ENCODE measurements at places on chromosomes 5 and 9. TPM values are rescaled to one million over a fixed set of nuclear protein-coding genes. Genes with fewer than 3 reads are reported as not detected.
A peak's percentile ranks its signal among the peaks of the same experiment; 100 is the strongest.

DNA sequence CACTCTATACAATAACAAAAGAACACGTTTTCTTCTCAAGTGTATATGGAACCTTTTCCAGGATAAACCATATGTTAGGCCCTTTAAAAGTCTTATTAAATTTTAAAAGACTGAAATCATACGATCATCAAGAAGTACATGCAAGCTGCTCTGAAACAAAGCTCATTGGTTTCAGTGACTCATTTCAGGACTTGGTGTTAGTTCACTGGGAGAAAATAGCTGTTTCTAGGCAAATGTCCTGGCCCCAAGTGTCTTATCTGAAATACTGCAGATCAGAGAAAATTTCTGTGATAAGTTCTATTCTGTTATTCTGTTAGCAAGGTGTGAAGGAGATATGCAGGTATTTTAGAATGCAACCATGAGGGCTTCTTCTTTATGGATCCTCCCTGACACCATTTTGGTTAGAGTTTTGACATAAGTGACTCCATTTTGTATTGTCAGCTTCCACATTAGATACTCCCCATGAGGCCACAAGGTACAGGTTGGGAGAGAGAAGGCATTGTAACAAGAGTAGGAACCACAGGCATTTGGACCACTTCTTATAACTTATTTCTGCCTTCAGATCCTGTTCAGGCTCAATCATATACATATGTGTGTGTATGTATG is 7.5 kb upstream of the CCDC180 start:
- DNase-seq, result no peak

DNA sequence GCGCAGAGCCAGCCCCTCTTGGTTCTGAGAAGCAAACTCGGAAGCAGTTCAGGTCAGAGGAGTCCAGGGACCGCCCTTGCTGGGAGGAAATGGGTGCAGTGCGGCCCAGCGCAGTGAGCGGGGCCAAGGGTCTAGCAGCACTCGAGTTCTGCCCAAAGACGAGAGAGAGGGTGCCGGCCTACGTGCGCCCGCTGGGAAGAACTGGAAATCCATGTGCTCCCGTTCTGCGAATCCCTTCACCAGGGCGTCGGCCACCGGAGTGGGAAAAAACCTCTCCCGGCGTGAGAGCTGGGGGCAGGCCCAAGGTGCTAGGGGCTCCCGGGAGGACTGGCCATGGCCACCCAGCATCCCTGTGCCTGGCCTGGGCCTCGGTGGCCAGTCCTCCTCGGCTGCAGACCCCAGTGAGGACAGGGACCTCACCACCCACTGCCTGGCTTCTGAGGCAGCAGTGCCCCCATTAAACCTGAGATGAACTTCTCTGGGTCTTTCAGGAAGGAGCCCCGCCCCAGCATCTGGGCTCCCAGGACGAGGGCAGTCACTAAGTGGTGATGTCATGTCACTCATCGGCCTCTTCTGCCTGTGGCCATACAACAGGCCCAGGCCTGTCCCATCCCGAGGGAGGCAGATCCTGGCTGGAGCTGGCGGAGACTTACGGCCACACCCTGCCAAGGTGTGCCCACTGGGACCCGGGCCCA is 10.6 kb downstream of the TMEM250 start:
- DNase-seq, result no peak

GRCh38 chr9:134025606-134026541 is 593 bp downstream of the BRD3OS start:
- peak; percentile 52 for DNase-seq

GRCh38 chr5:73170522-73170921 is 2.5 kb upstream of the TMEM174 start:
- no peak for DNase-seq

DNA sequence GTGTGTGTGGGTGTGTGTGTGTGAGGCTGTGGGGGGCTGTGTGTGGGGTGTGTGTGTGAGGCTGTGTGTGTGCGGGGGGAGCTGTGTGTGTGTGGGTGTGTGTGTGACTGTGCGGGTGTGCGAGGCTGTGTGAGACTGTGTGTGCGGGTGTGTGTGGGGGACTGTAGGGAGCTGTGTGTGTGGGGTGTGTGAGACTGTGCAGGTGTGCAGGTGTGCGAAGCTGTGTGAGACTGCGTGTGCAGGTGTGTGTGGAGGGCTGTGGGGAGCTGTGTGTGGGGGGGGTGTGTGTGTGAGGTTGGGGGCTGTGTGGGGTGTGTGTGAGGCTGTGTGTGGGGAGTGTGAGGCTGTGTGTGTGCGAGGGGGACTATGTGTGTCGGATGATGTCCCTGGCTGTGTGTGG is 23.2 kb downstream of the AHRR start:
- no peak for DNase-seq

DNA sequence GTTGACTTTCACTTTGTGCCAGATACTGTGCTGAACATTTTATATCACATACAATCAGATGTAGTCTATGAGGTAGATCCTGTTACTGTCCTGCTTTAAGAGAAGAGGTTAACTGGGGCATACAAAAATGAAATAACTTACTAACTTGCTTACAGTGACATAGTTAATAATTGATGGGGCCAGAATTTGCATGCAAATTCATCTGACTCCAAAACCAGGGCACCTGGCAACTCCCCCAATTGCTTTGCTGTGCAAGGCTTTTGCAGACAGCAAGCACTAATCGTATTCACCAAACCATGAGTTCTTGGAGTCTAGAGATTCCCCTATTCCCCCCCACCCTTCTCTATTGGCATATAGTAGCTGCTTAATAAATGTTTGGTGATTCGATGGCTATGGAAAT is 155.9 kb downstream of the TTLL11 start:
- DNase-seq, result no peak

- DNase-seq, result no peak
Observed at GRCh38 chr9:18235181-18235908, 238.6 kb upstream of the ADAMTSL1 start.

SLC45A2 gene
- total RNA-seq, result not detected

- DNase-seq, result no peak
Observed at GRCh38 chr5:88045165-88045564, 223.5 kb downstream of the TMEM161B start.

SVEP1 gene
- 0.08 TPM for total RNA-seq

DNA sequence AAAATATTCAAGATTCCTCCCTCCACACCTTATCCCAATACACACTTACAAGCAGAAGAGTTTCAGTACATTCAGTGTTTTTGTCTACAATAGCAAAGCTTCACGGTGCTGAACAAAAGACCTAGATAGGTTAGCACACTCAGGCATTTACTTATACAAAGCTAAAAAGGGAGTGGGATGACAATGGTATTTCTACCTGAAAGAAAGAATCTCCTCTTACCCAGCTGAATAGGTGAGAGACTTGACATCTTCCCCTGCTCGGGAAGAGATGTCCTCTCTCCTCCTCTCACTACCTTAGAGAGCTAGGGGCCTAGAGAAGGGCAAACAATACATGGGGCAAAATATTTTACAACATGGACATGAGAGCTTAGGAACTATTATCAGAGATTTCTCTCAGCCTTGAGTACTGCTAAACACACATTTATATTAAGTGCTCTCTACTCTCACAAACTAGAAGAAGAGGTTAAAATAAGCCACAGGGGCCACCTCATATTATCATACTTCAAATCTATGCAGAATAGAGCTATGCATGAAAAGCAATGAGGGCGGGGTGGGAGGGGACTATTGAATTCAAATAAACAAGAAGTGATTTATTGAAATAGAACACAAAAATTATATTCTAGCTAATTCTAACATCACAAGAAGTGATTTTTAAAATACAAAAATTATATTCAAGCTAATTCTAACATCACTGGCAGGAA is 38.6 kb upstream of the RNF38 start:
- DNase-seq, result no peak

DNA sequence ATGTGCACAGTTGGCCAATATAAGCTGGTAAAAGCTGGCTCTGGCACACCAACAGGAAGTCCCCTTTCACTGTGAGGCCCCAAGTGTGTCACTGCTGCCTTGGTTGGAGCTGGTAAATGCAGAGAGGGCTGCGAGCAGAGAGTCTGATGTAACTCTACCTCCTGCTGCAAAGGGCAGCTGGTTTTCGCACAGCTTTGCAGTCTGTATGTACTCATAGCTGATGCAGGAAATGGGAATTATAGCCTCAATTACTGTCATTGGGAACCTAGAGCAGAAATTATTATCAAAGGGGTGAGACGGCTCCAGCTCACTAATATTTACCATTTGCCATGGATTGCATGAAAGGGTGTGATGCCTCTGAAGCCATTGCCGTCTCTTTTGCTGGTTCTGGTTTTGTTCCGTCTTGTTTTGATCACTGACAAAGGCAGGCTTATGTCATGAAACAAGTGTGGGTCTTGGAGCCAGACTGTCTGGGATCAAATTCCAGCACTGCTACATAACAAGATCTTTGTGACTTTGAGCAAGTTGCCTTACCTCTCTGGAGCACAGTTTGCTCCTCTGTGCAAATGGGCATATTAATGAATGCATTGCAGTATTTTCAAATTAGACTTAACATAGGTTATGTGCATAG is 124.3 kb upstream of the SLC25A48 start:
- DNase-seq, result no peak

SMIM32 gene
- total RNA-seq, result not detected

GRCh38 chr5:123088031-123088805 is 823 bp upstream of the PRDM6 start:
- DNase-seq, result no peak

GRCh38 chr5:61401726-61402125 is 69.7 kb downstream of the ZSWIM6 start:
- DNase-seq, result no peak

Data from naive thymus-derived CD4-positive, alpha-beta T cell (primary cell).